ENCODE measurements at places on chromosomes 16 and 17. TPM values are rescaled to one million over a fixed set of nuclear protein-coding genes. Genes with fewer than 3 reads are reported as not detected.

Gene PRR15L
- total RNA-seq: not detected

DNA sequence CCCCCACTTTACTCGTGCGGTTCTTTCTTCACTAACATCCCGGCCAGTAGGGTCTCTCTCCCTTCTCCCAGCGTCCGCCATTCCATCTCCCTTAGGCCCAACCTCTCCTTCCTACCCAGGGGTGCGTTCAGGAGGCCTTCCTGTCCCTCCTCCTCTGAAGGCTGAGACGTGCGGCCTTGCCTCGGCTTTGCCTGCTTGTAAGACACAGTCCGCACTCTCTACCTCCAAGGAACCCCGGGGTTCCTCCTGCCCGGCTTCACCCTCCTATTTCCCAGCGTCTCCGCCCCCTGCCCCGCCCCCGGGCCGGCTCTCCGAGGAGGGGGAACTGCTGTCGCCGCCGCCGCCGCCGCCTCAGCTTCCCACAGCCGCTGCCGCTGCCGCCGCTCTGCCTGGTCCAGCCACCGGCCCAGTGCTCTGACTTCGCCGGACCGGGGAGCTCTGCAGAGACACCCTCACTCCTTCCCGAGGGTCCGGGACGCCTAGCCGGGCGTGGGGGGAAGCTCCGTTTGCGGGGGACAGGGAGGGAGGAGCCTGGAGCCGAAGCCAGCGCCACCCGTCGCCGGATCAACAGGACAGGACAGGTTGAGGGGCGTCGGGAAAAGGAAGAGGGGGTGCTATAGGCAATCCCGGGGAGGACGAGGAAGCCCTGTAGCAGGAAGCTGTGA is 1.2 kb upstream of the FGF11 start:
- H3K27me3 ChIP-seq: peaks cover 28% of the 10 kb centered on the region
- DNase-seq: peak; percentile 84
- H3K4me3 ChIP-seq: peak overlapping the region; percentile 68
- H3K36me3 ChIP-seq: peaks cover 13% of the 10 kb centered on the region
- peaks cover 37% of the 10 kb centered on the region for H3K4me1 ChIP-seq

DNA sequence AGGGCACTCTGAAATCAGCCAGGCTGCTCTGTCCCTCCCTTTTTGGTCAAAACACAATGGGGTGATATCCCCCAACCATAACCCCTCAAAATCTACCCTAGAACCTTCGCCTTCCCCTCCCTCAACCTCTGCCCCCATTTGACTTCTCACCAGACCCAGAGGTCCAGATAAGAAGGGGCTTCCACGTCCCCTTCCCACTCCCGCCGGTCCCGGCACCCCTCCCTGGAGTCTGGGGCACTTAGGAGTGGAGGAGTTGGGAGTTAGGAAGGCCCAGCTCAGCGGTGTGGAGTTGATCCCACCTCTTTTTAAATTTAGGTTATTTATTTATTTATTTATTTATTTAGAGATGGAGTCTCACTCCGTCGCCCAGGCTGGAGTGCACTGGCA is 619 bp upstream of the TMEM92 start:
- H3K27me3 ChIP-seq: peaks cover 44% of the 10 kb centered on the region
- H3K36me3 ChIP-seq: no peaks in the 10 kb centered on the region
- peaks cover 5% of the 10 kb centered on the region for H3K4me1 ChIP-seq

GRCh38 chr17:51000835-51001638 is 119.6 kb downstream of the SPAG9 start:
- H3K4me1 ChIP-seq: peaks cover 6% of the 10 kb centered on the region
- peaks cover 23% of the 10 kb centered on the region for H3K36me3 ChIP-seq
- DNase-seq: no peak
- no peak overlapping the region for H3K4me3 ChIP-seq
- H3K27ac ChIP-seq: no peak overlapping the region
- H3K27me3 ChIP-seq: no peaks in the 10 kb centered on the region

GRCh38 chr17:49588726-49589576 is 13.3 kb downstream of the NXPH3 start:
- no peaks in the 10 kb centered on the region for H3K27me3 ChIP-seq
- no peak overlapping the region for H3K4me3 ChIP-seq
- H3K36me3 ChIP-seq: peaks cover 5% of the 10 kb centered on the region

GRCh38 chr16:83689385-83689831 is 118.4 kb upstream of the HSBP1 start:
- H3K36me3 ChIP-seq: no peaks in the 10 kb centered on the region
- DNase-seq: peak; percentile 28
- H3K4me3 ChIP-seq: no peak overlapping the region
- H3K4me1 ChIP-seq: peaks cover 6% of the 10 kb centered on the region
- H3K27me3 ChIP-seq: peaks cover 13% of the 10 kb centered on the region
